Stimulated activated CD4-positive, alpha-beta T cell treated with anti-CD3 and anti-CD28 coated beads, Interleukin-2, amount 100 ng/mL, for 24 hours (primary cell): ENCODE measurements at places on chromosomes 1 and 21.

GRCh38 chr1:45510036-45510971, 10.2 kb downstream of the MMACHC start:
- DNase-seq, result no peak

- no peak for DNase-seq
These were observed 42.5 kb downstream of the CCN1 start for GRCh38 chr1:85623061-85623471.

GRCh38 chr1:16026723-16027484, 5.1 kb downstream of the CLCNKA start:
- peak; percentile 48 for DNase-seq

DNA sequence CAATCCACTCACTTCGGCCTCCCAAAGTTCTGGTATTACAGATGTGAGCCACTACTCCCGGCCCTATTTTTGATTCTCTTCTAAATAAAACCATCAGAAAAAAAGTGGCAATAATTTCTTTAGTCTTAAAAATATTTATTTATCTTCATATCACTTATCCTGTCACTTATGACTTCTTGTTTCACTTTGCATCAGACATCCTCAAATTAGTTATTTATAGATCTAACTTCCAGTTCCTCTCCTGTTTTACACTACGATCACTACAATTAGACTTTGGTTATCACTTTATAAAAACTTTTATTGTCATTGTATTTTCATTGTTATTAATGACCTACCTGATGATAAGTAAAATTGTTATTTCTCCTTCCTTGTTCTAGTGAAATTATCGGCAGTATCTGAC, 783.4 kb upstream of the BRINP3 start:
- no peak for DNase-seq

- no peak for DNase-seq
These were observed 12.4 kb downstream of the CBR1 start for GRCh38 chr21:36082237-36082664.

DNA sequence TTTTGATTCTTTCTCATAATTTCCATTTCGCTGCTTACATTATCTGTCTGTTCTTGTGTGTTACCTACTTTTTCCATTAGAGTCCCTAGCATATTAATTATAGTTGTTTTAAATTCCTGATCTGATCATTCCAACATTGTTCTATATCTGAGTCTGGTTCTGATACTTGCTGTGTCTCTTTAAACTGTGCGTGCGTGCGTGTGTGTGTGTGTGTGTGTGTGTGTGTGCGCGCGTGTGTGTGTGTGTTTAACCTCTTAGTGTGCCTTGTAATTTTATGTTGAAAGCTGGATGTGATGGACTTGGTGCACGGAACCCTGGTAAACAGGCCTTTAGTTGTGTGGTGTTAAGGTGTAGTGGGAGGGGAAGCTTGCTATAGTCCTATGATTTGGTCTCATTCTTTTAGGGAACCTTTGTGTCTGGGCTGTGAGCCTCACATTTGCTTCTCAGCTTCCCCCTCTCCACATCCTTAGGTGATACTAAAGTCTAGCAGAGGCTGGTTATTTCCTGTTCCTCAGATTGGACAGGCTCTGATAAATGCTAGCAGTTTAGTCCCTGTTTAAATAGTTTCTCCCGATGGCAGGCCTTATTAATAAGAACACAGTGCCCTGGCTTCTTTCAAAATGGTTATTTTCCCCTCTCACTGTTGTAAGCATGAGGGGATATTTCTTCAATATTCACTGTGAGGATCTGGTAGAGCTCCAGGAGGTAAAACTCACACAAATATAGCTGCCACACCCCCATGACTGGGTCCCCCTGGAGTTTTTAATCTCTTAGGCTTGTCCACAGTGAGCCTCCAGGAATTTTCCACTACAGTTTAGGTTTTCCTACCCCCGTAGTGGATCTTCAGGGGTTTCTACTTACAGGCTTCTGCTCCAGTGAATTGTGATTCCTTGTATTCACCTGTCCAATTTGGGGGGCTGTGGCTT, 118.3 kb downstream of the GALNT2 start:
- no peak for DNase-seq

DNA sequence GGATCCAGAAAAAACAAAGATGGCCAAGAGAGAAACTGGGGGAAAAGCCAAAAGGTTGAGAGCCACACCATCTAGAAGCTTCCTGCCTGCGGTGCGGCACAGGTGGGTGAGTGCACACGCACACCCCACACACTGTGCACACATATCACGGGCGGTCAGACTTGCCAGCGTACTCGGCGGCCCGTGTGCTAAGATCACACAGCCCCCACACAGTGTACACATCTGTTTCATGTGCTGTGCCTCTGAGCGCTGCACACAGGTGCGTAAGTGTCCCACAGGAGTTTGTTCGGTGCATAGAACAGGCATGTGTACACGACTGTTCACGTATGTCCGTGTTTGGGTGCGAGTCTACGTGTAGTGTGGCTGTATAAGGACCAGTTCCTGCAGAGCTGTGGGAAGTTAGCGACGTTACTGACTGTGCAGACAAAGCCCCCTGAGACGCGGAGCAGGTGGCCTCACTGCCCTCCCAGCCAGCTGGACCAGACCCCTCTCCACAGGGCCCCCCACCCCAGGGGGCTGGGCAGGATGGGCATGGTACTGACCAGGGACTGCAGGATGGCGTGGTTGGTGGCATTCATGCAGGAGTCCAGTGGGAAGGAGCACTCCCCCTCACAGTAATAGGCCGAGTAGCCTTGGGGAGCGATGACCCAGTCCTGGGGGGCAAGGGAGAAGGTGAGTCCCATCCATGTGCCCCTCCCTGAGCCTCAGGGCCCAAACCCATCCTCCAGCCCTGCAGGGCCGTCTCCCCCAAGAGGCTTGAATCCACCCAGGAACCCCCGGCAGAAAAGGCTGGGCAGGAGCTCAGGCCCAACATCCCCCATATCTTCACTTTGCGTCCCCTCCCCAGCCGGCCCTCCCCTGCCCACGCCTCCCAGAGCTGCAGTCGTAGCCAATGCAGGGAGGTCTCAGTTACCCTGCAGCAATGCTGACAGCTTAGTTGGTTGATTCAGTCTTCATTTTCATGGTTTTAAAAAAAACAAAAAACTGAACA, 8.3 kb downstream of the OXCT2 start:
- no peak for DNase-seq

DNA sequence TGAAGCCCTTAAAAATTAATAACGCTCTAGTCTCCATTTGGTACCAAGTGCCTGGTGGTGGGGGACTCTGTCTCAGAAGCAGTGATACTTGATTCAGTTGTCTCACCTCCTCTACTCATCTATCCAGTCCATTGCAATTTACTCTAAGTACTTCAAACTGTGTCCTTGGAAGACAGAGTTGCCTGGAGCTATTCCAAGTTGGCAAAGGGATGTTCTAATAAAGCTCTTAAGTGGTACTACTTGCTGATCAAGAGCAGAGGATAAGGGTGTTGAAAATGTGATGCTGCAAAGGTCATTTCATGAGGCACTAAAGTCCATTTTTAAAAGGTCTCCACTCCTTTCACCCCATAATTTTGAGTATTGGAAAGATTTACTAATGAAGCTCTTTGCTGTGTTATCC, 142.2 kb downstream of the NFIA start:
- no peak for DNase-seq
